Activated T-helper 2 cell treated with anti-CD3 and anti-CD28 coated beads, Interferon-gamma antibody, Interleukin-2, Interleukin-4, amounts not matched to agents 10 μg/mL and 5 μg/mL and 100 μg/mL, durations not matched to agents 14 hours and 24 hours and 36 hours (primary cell): ENCODE measurements at places on chromosomes 2 and 18. TPM values are rescaled to one million over a fixed set of nuclear protein-coding genes. Genes with fewer than 3 reads are reported as not detected.

HMSD gene
- 9.1 and 14.9 TPM in 2 replicates for total RNA-seq

TMEM131 gene
- 39.3 and 39.9 TPM in 2 replicates for total RNA-seq

WNT10A gene
- total RNA-seq = 0.18 and 0.59 TPM in 2 replicates

MBOAT2 gene
- 4.5 and 6.0 TPM in 2 replicates for total RNA-seq

ALPG gene
- not detected in 2 replicates for total RNA-seq

ECEL1 gene
- 0.50 and 0.78 TPM in 2 replicates for total RNA-seq

QPCT gene
- total RNA-seq = 0.48 and 0.71 TPM in 2 replicates

SRD5A2 gene
- not detected in 2 replicates for total RNA-seq

DNA sequence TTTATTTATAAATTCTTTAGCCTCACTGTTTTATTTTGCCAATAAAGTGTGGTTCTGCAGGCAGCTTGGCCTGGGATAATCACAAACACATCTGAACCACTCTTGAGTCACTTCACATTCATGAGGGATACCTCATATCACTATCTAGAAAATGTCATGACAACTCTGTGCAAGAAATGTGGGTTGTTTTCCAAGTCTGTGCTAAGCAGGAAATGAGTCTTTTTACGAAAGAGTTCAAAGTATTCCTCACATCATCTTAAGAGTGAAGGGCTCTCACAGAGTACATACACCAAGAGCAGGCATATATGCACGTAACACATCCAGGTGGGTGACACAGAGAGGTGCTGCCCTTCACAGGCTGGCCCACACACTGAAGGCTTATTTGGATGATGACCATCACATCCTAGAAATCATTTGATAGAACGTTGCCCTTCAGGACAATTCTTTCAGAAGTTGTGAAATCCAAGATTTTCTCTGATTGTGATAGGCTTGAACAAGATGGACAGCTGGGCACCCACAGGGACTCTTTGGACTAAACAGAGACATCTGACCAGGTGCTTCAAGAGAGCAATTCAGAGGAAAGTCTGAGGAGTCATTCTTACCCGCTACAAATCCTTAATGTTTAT lies 811.1 kb upstream of the LRATD1 start:
- no peak overlapping the region for H3K4me3 ChIP-seq
- H3K27me3 ChIP-seq = no peaks in the 10 kb centered on the region
- no peak overlapping the region for H3K27ac ChIP-seq
- DNase-seq = no peak
- H3K4me1 ChIP-seq = no peaks in the 10 kb centered on the region

DNA sequence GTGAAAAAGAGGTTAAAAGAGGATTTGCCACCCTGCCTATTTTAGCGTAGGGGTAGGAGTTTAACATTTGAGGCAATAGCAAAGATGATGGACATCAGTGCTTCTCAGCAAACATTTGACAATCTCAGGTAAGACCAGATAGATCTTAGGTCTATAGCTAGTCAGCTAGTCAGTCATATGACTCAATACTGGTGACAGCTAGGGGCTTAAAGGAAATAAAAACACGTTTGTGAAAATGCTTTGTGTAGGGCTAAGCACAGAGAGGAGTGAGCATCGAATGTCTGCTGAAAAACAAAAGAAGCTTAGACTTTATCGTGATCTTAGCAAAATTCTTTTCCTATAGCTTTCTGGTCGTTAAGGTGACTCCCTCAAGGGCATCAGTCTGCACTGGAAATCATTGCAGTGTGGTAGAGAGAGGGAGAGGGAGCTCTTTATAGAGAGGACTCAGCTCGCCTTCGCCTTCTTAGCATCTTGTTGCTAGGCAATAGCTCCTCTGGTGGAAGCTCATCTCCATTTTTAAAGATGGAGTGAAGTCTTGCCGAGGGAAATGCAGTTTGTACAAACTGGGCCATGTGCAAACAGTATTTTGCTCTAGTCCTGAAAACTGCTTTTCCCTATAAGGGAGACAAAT lies 62.8 kb upstream of the SLC38A11 start:
- no peaks in the 10 kb centered on the region for H3K4me1 ChIP-seq
- H3K27me3 ChIP-seq = peaks cover 6% of the 10 kb centered on the region
- no peaks in the 10 kb centered on the region for H3K36me3 ChIP-seq
- no peak overlapping the region for H3K27ac ChIP-seq
- DNase-seq = no peak

DNA sequence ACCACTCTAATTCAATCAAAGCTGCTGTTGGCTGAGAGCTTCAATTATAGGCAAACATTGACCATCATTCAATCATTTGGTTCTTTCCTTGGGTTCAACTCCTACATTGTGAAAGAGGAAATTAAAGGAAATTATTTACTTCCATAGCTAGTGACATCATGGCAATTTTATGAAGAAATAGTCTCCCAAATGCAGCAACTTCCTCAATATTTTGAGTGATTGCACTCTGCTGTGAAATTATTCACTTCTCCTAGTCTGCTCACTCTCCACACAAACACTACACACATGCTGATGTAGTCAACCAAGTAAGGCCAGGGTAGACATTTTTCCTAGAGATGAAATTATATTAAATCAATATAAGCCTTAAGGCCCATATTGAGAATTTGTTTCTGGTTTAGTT lies 86.7 kb upstream of the NCKAP5 start:
- no peak for DNase-seq
- no peaks in the 10 kb centered on the region for H3K4me1 ChIP-seq
- H3K4me3 ChIP-seq = no peak overlapping the region
- no peaks in the 10 kb centered on the region for H3K27me3 ChIP-seq
- no peaks in the 10 kb centered on the region for H3K36me3 ChIP-seq

DNA sequence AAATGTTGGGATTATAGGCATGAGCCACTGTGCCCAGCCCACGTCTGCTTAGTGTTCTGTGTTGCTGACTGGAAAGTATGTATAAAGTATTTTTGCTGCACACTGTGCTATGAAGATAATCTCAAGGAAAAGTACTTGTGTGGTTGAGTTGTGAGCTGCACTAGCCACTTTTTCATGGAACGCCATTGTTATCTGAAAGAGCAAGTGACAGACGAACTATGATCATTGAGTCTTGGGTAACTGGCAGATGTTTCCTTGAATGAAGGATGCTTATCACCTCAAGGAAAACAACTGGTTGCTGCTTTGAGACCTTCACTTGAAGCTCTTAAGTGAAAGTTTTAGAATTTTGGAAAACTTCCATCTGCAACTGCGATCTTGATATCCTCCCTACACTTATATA lies 82.2 kb upstream of the KCTD1 start:
- no peaks in the 10 kb centered on the region for H3K4me1 ChIP-seq
- peaks cover 10% of the 10 kb centered on the region for H3K27me3 ChIP-seq
- no peaks in the 10 kb centered on the region for H3K36me3 ChIP-seq
- no peak overlapping the region for H3K27ac ChIP-seq
- H3K4me3 ChIP-seq = no peak overlapping the region

GRCh38 chr2:239876271-239876947 lies 148.7 kb downstream of the NDUFA10 start:
- DNase-seq = no peak
- no peaks in the 10 kb centered on the region for H3K36me3 ChIP-seq
- H3K27me3 ChIP-seq = peaks cover 6% of the 10 kb centered on the region
- H3K27ac ChIP-seq = no peak overlapping the region
- no peak overlapping the region for H3K4me3 ChIP-seq

DNA sequence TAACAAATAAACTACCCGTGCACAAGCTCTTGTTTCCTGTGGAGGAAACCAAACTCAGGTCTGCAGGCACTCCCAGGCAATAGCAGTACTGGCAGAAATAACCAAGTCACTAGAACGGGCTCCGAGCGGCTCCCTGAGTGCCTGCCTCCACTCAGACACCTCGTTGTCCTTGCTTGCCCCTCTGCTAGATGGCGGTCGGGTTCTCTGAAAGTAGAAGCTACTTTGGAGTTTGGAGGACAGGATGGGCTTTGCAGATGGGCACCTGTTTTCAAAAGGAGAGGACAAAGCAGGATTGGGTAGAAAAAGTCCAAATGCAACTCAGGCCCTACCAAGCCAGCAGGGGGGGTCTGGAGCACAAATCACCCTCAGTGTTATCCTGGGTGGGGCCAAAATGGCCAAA lies 136.4 kb downstream of the LRRC30 start:
- H3K4me1 ChIP-seq = no peaks in the 10 kb centered on the region
- H3K4me3 ChIP-seq = no peak overlapping the region
- H3K27me3 ChIP-seq = no peaks in the 10 kb centered on the region
- H3K27ac ChIP-seq = no peak overlapping the region
- no peak for DNase-seq
- H3K36me3 ChIP-seq = no peaks in the 10 kb centered on the region

DNA sequence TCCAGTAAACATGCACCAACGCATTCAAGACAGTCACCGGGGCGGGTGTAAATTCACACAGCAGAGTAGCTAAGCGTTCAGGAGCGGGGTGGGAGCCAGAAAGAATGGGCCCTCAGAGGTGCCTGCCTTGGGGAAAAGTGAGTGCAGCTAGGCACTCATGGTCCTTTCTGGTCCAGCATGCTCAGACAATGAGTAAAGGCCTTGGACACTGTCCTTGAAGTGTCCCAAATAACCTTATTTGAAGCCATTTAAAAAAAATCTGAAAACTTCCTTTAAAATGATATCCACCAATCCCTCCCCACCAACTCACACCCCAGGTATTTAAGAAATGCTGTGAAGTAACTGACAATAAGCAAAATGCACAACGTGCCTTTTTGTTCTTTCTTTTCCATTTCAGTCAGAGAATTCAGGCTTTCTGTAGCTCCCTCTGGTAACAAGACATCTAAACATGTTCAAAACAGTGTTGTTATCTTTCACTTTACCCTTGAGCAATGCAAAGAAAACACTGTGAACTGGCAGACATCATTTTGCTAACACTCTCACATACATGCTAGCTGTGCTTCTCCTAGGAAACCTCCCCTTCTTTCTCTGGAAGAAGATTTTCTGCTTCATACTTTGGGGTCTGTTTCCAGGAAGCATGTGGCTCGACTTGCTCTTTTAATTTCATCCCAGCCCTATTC lies 445.1 kb upstream of the SPRED2 start:
- H3K27ac ChIP-seq = no peak overlapping the region
- no peaks in the 10 kb centered on the region for H3K36me3 ChIP-seq

DNA sequence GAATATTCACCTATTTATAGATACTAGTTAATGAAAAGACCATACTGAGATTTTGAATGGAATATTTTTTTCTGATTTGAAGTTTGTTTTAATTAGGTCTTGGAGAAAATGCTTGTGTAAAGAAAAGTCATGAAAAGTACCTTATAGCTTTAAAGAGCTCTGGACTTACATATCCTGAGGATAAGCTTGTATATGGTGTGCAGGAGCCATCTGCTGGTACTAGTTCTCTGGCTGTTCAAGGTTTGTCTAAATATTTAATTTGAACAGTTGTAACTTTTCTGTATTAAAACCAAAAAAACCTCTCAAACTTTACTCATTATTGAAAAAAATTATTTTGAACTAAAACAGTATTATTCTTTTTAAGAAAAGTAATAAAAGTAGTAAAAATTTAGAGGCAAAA lies 50.1 kb downstream of the UBR3 start:
- peaks cover 2% of the 10 kb centered on the region for H3K4me1 ChIP-seq
- H3K36me3 ChIP-seq = peaks cover 6% of the 10 kb centered on the region
- no peak for DNase-seq
- H3K4me3 ChIP-seq = no peak overlapping the region
- no peaks in the 10 kb centered on the region for H3K27me3 ChIP-seq

DNA sequence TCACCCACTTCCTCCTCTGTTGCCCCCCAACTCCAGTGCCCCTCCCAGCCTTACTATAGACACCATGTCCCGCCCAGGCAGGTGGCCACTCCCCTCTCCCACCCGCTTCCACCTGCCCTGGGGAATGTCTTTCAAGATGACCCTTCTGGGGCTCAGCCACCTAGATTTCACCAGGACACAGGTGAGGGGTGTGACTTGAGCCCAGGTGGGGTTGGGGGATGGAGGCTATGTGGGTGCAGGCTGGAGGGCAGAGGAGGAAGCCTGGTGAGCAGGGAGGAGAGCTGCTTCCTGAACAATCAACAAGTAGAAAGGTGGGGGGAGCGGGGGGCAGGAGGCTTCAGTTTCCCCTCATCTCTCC lies 8.7 kb downstream of the ADRA2B start:
- no peaks in the 10 kb centered on the region for H3K4me1 ChIP-seq
- no peak for DNase-seq
- peaks cover 5% of the 10 kb centered on the region for H3K27me3 ChIP-seq

DNA sequence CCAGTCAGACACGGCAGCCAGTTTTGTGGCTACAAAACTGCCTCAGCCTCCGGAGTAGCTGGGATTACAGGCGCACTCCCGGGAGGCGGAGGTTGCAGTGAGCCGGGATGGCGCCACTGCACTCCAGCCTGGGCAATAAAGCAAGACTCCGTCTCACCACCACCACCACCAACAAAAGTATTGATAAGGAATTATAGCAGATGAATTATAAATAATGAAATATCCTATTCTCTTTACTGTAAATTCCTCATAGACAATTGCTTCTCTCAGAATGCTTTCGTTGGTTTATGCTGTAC lies 1.4 kb upstream of the FAM161A start:
- no peaks in the 10 kb centered on the region for H3K27me3 ChIP-seq
- DNase-seq = no peak
- peaks cover 16% of the 10 kb centered on the region for H3K4me1 ChIP-seq
- peak overlapping the region; percentile 89 for H3K4me3 ChIP-seq

GRCh38 chr18:59005262-59005661 lies 134.4 kb upstream of the SEC11C start:
- no peak for DNase-seq
- no peaks in the 10 kb centered on the region for H3K36me3 ChIP-seq
- H3K27ac ChIP-seq = no peak overlapping the region
- no peaks in the 10 kb centered on the region for H3K27me3 ChIP-seq
- no peak overlapping the region for H3K4me3 ChIP-seq

DNA sequence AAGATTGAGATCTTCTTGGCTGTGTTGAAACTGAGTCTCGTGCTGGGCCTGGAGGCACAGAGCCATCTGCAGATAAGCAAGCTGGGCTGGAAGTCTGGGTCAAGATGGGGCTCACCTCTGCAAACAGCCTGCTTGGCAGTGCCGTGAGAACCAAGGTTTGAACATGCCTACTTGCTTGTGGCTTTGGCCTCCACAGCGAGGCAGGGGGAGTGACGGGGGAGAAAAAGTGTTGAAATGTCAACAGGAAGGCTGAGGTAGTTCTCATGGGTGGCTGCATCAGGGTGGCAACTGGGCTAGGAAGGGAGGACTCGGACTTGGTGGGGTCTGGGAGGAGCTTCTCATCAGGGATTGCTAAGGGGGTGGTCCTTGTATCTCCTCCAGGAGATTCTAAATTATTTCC lies 99.7 kb downstream of the THNSL2 start:
- DNase-seq = no peak
- no peak overlapping the region for H3K4me3 ChIP-seq
- peaks cover 7% of the 10 kb centered on the region for H3K4me1 ChIP-seq
- H3K27ac ChIP-seq = no peak overlapping the region
- no peaks in the 10 kb centered on the region for H3K27me3 ChIP-seq
- H3K36me3 ChIP-seq = no peaks in the 10 kb centered on the region

GRCh38 chr2:217393585-217394032 lies 533.7 kb upstream of the TNP1 start:
- H3K4me3 ChIP-seq = no peak overlapping the region
- no peak overlapping the region for H3K27ac ChIP-seq
- H3K27me3 ChIP-seq = no peaks in the 10 kb centered on the region
- DNase-seq = no peak

DNA sequence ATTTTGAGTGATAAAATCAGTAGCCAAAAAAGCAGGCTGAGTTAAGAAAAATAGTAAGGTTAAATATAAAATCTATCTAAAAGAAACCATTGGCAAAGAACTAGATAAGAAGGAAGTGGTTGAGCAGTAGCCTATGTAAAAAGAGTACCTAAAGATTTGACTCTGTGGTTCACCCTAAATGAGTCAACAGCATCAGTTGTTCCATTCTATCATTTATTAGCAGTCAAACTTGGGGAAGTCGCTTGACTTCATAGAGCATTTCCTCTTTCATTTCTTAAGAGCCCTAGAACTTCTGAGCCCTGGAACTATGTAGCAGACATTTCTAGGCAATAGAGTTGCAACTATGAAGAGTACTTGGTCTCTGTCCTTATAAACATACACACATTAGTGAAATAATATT lies 381.7 kb downstream of the NUP35 start:
- no peaks in the 10 kb centered on the region for H3K4me1 ChIP-seq
- H3K4me3 ChIP-seq = no peak overlapping the region
- no peaks in the 10 kb centered on the region for H3K27me3 ChIP-seq
- DNase-seq = no peak
- H3K36me3 ChIP-seq = no peaks in the 10 kb centered on the region
- H3K27ac ChIP-seq = no peak overlapping the region
